ENCODE measurements at places on chromosomes 5 and 9.

GRCh38 chr9:100269656-100270055, 83.1 kb downstream of the TEX10 start:
- no peak for DNase-seq

GRCh38 chr5:170643591-170643990, 139.8 kb downstream of the KCNIP1 start:
- DNase-seq = no peak

DNA sequence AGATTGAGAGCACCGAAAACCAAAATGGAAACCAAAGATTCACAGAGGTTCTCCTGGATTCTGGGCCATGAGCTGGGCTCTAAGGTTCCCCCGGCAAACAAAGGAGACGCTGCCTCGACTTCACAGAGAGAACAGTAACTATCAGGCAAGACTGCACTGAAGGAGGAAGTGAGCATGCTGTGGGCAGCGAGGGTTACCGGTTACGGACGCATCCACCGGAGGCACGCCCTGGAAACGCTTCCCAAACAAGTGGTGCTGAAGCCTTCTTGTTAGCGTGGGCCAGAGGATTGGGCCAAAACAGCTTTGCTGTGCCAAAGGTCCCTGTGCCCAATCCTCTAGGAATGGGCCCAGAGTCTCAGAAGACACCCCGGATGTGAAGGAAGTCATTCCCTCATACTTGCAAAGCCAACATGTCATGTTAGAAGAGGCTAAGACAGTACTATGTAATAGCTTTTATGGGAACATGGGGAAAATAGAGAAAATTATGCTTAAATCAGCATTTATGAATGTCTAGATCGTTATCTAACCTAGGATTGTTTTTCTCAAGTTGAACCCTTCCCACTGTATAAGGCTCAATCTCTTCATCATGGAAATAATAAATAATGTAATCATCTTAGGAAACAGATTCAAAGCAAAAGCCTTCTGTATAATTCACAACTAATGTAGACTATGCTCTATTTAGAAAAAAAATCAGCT, 145.4 kb downstream of the GABBR2 start:
- no peak for DNase-seq

GRCh38 chr5:64634997-64635686, 55.2 kb upstream of the SHISAL2B start:
- no peak for DNase-seq

GRCh38 chr9:82410306-82410705, 421.7 kb downstream of the SPATA31D1 start:
- no peak for DNase-seq

DNA sequence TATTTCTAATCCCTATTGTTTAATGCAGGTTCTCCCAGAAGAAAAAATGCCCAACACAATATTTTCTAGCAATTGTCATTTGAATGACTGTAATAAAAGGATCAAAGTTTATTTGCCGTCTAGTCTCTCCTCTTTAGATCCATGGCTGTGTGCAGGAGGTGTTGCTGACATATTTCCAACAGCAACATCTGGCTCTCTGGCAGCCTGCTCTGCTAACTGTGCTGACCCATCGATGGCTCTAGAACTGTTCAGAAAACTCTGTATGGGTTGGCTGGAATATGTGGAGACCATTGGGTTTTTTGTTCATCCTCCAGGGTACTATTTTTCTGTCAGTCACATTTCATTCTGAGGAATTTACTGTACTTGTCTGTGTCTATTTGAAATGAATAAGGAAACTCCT, 202.0 kb upstream of the SLC27A6 start:
- DNase-seq = no peak

GRCh38 chr9:136326761-136327303, 507 bp upstream of the GPSM1 start:
- no peak for DNase-seq

DNA sequence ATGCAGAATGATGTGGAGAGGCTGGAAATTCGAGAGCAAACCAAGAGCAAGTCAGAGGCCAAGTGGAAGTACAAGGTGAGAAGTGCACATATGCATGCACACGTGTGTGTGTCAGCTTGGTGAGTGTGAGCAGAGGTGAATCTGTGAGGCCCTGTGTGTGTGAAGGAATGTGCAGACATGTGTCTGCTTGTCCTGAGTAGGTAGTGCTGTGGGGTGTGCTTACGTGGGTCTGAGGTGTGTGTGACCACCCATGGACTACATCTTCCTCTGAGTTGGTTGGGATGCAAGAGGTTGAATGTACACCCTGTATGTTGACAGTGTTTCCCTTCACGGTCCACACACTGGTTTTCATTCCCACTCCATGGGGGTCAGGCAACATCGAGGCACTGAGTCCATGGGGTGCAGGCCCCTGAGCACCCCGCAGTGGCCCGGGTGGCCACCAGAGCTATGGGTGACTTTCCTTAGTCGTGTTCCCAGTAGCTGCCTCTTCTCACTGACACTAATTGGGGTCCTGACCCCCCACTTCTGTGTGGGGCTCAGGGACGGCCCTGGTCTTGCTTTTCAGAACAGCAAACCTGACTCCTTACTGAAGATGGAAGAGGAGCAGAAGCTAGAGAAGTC, 86.7 kb downstream of the PHF2 start:
- DNase-seq = no peak

DNA sequence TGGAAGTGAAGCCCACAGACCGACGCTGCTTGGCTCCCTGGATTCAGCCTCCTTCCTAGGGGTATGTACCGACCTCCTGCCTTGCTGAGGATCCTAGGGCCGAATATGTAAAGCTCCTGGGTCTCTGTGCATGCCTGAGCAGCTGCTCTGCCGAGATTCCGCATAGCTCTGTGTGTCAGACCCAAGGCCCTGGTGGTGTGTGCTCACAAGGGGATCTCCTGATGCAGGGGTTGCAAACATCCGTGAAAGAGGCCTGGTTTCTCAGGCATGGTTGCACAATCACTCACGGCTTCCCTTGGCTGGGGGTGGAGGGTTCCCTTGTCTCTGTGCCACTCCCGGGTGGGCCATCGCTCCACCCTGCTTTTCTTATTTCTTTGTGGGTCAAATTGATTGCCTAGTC, 19.9 kb upstream of the SVEP1 start:
- DNase-seq = no peak

- DNase-seq = no peak
Measured at GRCh38 chr9:14043483-14043882, 270.5 kb downstream of the NFIB start.

GRCh38 chr9:114746591-114747346, 59.1 kb downstream of the TNFSF15 start:
- no peak for DNase-seq

- DNase-seq = no peak
Measured at GRCh38 chr9:136614967-136615623, 47.6 kb upstream of the EGFL7 start.

- no peak for DNase-seq
Measured at GRCh38 chr5:2946315-2946714, 194.8 kb upstream of the IRX2 start.

- no peak for DNase-seq
Measured at GRCh38 chr9:99241106-99241505, 19.0 kb downstream of the SEC61B start.

DNA sequence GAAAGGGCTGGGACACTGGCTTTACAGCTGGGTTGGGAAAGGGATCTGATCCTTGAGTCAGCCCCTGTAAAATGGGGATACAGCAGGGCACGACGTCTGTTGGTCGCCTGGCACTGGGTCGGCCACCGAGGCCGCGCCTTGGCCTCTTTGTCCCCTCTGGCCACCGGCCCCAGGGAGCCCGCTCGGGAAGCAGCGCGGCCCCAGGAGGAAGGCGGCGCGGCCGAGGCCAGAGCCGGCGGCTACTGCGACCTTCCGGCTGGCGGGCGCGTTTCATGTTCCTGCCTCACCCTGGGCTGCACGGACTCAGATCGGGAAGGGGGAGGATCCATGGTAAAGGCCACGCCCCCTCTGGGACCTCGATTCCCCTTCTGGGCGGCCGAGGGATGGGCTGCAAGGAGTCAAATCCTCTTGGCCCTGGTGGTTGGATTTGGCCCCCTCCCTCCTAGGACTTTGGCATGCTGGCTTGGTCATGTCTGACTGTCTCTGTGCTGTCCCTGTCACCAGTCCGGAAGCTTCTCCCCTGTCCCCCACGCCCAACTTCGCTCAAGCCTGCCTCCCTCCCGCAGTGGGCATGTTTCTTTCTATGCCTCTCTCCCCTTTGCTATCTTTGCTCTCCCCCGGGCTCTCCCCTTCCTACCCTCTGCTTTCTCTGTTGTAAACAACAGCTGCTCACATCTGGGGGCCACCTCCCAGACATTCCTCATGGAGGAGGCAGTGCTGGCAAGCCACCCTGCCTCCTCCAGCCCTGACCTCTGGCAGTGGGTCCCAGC, 25.8 kb downstream of the FPGS start:
- peak; percentile 94 for DNase-seq

- DNase-seq = peak; percentile 74
Measured at GRCh38 chr9:109401169-109401989, 80.5 kb upstream of the EPB41L4B start.

DNA sequence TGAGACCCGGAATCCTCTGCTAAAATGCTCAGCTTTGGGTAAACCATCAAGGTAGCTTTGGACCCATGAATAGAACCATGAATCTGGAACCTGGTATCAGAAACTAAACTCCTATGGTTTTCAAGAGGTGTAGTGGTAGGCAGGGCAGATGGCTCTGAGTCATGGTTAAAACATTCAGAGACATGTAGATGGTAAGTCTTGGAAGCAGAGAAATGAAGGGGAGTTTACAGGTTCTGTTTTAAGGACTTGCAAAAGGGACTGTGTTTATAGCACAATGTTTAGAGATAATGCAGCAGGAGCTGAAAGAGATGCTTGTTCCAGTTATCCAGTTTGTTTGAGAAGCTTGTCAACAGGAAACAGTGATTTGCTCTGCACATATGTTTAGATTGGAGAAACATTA, 36.0 kb upstream of the FBN2 start:
- DNase-seq = no peak

GRCh38 chr5:9373571-9373970, 172.3 kb downstream of the SEMA5A start:
- DNase-seq = no peak

GRCh38 chr9:131657940-131658339, 81.9 kb downstream of the RAPGEF1 start:
- DNase-seq = no peak

- DNase-seq = peak; percentile 63
Measured at GRCh38 chr5:161846746-161847145, 1.2 kb upstream of the GABRA1 start.

- DNase-seq = no peak
Measured at GRCh38 chr9:4574657-4575243, 84.5 kb downstream of the SLC1A1 start.

GRCh38 chr9:34252670-34253459, 74.0 kb downstream of the UBAP1 start:
- DNase-seq = peak; percentile 82

DNA sequence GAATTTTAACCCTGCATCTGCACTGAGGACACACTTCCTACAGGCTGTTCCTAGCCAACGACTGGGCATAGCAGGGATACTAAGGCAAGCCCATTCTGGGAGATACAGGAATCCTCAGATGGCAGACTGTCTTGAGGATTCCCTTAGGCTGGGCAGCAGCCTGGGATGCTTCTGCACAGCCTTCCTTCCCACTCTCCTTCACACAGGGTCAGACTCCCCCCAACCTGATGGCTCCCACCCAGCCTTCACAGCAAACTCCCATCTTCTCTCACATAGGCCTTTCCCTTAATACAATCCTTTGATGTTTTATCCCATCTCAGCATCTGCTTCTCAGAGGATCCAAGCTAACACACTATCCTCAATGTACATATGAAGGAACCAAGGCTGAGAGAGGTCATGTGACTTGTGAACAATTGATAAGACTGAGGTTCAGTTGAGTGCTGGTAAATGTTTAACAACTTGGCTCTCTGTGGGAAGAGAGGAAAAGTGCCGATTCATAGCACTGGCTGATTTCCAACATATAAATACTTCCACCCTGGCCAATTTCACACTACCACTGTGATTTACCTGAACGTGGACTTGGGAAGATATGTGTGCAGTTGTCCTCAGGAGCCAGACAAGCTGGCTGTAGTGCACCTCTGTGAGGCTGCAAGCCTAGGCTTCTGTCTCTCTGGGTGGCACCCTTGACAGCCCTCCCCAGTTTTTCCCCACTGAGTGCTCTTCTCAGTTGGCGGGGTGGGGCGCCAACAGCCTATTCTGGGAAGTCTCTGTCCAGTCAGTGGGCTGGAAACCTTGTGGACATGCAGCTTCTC, 120.2 kb upstream of the TRIM32 start:
- DNase-seq = no peak

DNA sequence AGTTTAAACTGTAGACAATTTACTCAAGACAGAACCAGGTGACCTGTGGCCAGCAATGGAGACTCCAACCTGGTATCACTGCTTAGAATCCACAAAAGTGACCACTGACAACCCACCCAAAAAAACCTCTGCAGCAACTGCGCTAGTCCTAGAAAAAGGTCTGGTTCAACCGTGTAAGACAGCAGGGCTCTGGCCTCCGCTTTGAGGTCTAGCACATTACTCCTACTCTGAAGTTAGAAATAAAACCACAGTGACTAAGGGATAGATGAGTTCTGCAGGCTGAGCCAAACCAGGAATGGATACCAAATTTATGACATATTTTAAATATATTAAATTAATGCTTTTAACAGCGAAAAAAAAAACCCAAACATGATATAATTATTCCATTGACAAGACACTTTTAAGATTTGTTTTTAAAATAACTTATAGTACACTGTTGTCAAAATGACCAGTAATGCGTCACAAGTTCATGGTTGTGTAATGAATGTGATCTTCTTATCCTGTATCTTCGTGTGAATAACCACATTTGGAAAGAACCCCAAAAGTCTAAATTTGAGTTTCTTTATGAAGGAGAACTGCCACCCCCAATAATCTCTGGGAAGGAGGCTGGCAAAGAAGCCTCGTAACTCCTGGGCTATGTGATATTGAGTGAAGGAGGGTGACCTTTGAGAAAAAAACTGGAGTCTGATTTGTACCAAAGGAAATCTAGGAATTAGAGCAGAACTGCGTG, 101.9 kb upstream of the SLC44A1 start:
- DNase-seq = no peak

- DNase-seq = no peak
Measured at GRCh38 chr9:12274577-12274976, 418.6 kb upstream of the TYRP1 start.

DNA sequence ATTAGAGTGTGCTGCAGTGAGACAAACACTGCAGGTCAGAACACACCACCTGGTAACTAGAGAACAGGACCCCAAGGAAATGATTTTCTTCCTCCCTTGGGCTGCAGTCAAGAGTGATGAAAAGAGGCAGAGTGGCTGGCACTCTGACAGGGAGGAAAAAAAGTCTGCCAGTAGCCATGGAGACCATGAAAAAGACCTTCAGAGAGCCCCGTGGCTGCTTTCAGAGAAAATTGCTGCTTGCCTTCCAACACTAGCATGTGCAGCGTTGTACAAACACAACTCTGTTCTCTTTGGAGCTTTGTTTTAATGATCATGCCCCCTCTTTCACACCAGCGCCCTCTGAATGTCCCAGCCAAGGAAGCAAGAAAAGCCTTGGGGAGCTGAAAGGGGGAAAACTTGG, 68.8 kb downstream of the ANKRD55 start:
- no peak for DNase-seq

GRCh38 chr5:13606051-13606450, 338.4 kb downstream of the DNAH5 start:
- no peak for DNase-seq

DNA sequence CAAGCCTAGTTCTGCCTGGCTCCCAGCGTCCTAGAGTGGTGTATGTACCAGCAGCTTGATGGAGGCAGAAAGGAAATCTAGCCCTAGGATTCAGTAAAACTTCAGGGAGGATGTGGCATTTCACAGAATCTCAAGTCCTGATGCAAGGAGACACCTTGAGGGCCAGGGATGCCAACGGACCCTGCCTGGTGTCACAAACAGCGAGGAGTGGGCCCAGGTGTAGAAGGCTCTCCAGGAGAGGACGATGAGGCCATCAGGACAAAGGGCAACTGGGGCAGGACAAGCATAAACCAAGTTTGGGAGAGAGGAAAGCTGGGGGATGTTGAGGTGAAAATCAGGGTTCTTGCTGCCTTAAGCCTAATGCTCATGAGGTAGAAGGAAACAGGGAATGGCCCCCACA, 82.1 kb upstream of the SLC25A51 start:
- no peak for DNase-seq

Measured in nephron progenitor cell (in vitro differentiated cells).